ENCODE measurements at places on chromosomes 12 and 14.

- no peak for DNase-seq
Measured at GRCh38 chr14:50649691-50650090, 18.4 kb downstream of the SAV1 start.

DNA sequence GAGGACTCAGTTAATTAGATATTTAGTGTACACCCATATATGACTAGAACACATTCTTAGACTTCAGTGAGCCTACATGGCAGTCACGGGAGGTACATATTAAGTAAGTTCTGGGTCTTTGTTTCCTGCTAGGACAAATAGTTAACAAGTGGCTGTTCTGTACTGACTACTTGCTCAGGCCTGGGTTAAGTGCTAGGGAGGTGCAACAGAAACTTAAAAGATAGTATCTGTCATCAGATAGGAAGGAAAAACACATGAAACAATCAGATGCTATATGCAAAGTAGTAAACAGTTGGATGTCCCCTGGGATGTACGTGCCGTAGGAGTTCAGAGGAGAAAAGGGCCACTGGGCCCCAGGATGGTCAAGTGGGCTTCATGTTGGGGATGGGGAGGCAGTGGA lies 59.5 kb downstream of the SLC4A8 start:
- DNase-seq = no peak

- DNase-seq = no peak
Measured at GRCh38 chr14:32939254-32940065, 781 bp downstream of the NPAS3 start.

GRCh38 chr14:50272498-50272897 lies 39.5 kb downstream of the L2HGDH start:
- no peak for DNase-seq

DNA sequence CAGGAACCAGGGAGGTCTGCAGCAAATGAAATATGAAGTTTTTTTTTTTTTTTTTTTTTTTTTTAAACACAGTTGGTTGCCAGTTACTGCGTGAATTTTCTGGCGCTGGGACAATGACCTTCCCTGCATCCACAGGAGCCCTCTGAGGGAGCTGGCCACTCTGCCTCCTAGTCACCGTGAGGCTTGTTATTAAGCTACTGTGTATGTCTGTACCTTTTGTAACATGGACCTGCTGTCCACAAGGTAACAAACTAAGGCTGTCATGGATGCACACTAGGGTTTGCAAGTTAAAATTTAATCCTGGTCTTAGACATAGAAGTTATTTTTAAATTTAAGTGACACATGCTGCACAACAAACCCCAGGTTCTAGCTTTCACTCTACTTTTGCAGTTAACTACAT lies 211.0 kb downstream of the SSPN start:
- DNase-seq = no peak

DNA sequence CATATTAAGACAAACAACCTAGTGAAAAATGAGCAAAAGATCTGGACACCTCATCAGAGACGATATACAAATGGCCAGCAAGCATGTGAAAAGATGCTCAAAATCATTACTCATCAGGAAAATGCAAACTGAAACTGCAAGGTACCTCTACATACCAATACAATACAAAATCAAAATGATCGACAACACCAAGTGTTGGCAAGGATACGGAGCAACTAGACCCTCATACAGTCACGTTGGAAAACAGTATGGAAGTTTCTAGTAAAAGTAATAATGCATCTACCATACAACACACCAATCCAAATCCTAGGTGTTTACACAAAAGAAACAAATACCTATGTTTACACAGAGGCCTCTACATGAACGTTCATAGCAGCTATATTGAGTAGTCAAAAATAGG lies 99.9 kb downstream of the IPO8 start:
- no peak for DNase-seq

DNA sequence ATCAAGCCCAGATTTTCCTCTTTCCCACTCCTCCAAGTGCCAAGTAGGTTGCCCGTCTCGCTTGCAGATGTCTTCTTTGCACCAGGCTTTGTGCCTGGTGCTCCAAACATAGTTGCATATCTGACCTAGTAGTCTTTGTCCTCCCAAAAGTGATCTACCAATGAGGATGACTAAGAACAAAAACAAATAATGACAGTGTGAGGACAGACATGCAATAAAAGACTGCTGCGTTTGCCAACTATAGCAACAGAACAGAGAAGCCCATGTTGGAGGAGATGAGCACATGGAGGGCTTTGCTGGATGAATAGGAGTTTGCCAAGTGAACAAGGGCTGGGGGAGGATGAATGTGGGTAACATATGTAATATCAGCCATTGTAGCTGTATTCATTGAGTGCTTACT lies 15.6 kb downstream of the DTX1 start:
- DNase-seq = no peak

DNA sequence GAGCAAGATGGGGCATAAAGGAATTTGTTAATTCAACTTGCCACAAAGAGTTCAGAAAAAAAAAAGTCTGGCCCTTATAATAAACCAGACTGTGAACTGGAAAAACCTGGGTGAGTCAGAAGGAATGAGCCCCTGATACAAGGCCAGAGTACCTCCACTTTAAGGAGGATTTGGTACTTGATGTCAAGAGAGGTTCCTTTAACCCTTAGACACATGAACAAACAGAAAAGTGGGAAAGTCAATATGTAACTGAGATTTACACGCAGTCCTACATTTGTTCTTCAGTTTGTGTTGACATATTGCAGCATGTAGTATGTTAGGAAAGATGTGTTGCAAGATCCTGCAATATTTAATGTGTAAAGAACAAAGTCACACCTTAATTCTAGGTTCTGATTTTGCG lies 14.2 kb upstream of the SLC38A4 start:
- DNase-seq = no peak

- DNase-seq = peak; percentile 71
Measured at GRCh38 chr14:92748259-92749016, at the start of gene LGMN. TSS of gene LGMN (minus strand) at chr14:92748627. CDS start at chr14:92732786, 15,841 bp downstream.

- DNase-seq = no peak
Measured at GRCh38 chr12:110563702-110564470, 19.2 kb downstream of the PPTC7 start.

DNA sequence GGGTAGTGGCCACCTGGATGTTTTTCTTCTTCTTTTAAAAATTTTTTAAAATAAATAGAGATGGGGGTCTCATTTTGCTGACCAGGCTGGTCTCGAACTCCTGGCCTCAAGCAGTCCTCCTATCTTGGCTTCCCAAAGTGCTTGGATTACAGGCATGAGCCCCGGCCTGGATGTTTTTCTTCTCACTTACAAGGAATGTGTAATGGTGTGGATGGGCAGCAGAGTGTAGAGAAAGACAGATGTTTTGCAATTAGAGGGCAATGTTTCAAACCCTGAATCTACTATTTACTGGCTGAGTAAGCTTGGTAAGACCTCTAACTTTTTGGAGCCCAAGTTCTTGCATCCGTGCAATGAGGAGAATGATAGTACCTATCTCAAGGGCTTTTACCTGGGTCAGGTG lies 48.1 kb downstream of the ADCK1 start:
- DNase-seq = no peak

DNA sequence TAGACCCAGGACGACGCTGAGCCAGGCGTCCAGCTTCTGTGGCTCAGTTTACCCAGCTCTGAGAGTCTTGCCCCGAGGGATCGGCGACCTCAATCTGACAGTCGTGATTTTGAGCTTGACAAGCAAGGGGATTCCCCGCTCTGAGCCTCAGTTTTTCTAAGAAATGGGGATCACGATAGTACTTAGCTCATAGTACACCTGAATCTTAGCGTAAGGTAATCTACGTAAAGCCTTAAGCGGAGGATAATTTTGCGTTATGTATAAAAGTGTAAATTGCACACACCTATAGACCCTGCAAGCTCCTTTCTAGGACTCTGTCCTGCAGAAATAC lies 285 bp downstream of the MVK start:
- no peak for DNase-seq

All from stimulated activated CD4-positive, alpha-beta T cell treated with anti-CD3 and anti-CD28 coated beads, Interleukin-1b, Interleukin-23, amount 100 ng/mL, for 4 hours (primary cell).